ENCODE measurements at places on chromosomes 6 and 20.

DNA sequence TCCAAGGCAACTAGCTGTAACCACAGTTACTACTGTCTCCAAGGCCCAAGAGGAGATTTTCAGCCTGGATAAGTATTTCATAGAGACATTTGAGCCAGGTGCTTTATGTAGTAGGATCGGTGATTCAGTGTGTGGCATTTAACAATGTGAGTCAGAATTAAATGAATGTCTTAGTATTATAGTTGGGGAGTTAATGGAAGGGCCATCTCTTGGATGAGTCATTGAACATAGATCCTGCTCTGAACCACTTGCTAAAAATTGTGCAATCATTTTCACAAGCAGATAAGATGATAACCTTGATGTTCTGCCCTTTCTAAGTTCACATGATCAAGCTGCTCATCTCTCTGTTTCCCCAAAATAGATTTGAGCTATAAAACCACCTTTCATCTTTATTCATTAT, 668.9 kb upstream of the CITED2 start:
- DNase-seq = peak; percentile 96

DNA sequence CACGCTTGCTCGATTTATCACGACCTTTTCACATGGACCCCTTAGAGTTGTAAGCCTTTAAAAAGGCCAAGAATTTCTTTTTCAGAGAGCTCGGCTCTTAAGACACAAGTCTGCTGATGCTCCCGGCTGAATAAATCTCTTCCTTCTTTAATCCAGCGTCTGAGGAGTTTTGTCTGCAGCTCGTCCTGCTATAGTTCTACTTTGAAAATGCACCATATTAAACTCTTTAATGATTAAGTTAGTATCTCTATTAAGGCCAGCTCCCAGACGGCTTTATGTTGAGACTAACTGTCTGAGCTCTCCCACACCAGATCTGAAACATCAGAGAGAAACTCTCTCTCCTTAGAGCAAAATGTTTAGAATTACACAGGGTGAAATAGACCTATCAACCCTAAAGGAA, 18.0 kb upstream of the GSTA3 start:
- no peak for DNase-seq

GRCh38 chr6:10567256-10568026, 46.3 kb downstream of the GCNT2 start:
- no peak for DNase-seq

DNA sequence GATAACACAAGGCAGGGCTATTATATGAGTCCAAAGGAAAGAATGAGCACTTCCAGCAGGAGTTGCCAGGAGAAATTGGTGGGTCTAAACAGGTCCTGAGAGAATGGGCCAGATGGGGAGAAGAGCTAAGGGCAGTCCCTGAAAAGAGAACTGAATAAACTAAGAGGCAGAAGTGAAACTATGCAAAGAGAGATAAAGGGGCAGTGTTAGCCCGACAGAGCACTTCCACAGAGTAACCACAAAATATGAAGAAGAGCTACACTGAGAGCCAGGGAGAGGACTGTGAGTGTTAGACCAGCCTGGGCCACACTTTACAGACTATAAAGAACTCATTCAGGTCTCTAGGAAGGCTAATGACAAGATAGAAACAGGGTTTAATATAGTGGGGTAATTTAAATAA, 43.8 kb downstream of the RALGAPA2 start:
- peak; percentile 22 for DNase-seq

DNA sequence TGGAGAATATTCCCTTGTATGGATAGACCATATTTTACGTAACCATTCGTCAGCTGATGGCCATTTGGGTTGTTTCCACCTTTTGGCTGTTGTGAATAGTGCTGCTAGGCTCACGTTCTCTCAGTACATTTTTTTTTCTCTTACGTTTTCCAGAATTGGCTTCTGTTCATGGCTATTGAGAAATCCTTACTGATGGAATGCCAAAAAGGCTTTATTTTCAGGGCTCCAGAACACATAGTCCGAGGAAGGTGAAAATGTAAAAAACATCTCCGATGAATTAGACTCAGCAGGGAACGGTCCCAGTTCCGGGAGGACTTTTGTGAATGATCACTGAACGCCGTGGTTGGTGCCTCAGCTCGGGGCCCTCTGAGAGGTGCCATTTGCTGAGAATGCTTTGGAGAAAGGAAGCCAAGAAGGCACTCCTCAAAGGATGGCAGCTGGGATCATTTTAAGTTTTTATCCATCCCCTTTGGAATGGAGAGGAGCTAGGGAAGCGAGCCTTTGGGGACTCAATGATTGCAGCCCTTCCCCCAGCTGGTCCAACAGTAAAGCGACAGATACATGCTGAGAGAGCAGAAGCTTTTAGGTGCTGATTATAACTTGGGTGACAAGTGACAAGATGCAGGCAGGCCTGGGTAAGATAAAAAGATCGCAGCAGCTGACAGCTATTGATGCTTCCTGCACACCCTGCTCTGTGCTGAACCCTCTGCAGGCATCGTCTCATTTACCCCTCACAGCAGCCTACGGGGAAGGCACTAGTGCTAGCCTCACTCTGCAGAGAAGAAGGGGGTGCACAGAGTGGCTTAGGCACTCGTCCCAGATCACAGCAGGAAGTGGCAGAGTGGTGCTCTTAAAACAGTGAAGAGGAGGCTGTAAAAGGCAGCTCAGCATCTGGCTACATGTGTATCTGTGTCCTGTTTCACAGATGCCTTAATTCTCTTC, 133.4 kb upstream of the KCNG1 start:
- DNase-seq = peak; percentile 70

DNA sequence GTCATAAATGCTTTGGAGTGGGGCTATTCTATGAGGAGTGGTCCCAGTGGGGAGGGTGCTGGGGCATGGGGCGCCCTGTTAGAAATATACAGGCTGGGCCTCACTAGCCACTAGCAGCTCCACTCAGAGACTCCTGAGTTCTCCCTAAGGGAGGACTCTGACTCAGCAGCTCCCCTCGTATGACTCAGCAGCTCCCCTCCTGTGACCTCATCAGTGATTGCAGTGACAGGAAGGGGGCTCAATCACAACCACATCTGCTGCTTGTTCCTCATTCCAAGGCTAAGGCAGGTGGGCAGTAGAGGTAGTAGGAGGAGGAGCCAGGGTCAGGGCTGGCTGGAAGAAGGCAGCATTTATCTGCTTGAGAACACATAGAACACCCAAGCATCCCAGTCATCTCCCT, 73.7 kb downstream of the PRND start:
- peak; percentile 68 for DNase-seq

DNA sequence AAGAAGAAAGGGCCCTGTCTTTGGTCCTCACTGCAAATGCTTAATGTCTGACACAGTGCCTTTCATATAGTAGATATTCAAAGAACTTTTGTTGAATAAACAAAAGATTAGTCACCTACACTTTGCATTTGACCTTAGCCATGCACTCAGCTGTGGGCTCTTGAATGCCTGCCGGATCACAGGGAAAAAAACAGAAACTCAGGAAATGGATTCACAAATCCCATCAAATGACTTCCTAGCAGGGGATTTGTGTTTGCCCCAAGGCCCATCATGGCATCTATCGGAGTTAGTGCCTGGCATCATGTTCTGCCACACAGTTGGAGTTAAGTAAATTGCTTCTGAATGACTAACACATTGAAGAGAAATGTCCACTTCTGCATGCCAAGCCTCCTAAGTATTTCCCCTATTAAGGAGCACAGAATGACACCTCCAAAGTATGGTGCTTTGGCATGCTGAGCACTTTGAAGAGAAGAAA, 72.3 kb upstream of the DST start:
- peak; percentile 81 for DNase-seq

DNA sequence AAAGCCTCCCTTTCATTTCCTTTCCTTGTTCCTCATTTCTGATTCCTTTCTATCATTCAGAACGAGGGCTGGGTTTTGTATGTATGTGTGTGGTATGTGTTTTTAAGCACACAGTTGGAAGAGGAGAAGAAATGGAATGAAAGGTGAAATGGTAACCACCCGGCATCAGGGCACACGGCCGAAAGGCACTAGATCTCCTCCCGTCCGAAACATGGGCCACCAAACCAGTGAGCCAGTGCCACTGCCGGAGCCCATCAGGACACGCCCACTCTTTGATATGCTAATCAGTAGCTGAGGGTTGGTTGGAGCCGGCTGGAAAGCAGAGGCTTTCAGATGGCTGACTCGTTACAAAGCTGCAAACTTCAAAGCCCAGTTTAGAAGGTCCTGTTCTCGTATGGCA, 228.6 kb upstream of the JARID2 start:
- no peak for DNase-seq

DNA sequence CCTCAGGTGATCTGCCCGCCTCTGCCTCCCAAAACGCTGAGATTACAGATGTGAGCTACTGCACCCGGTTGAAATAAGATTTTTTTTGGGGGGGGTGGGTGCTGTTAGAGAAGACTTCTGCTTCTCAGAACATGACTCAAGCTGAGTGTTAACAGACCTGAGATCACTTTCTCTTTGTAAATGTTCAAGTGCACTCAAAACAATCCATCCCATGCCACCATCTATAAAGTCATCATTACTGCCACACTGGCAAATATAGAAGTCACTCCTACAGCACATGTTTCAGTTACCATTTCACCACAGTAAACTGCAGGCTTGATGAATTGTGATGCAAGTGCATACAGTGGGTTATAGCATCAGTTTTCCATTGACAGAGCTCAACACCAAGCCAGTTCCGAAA, 9.0 kb downstream of the VPS16 start:
- no peak for DNase-seq

GRCh38 chr6:168734523-168734922, 293.5 kb downstream of the SMOC2 start:
- DNase-seq = no peak

- peak; percentile 60 for DNase-seq
These were observed 48.0 kb upstream of the DST start for GRCh38 chr6:56690519-56691285.
